ENCODE measurements at places on chromosomes 7 and 10.

DNA sequence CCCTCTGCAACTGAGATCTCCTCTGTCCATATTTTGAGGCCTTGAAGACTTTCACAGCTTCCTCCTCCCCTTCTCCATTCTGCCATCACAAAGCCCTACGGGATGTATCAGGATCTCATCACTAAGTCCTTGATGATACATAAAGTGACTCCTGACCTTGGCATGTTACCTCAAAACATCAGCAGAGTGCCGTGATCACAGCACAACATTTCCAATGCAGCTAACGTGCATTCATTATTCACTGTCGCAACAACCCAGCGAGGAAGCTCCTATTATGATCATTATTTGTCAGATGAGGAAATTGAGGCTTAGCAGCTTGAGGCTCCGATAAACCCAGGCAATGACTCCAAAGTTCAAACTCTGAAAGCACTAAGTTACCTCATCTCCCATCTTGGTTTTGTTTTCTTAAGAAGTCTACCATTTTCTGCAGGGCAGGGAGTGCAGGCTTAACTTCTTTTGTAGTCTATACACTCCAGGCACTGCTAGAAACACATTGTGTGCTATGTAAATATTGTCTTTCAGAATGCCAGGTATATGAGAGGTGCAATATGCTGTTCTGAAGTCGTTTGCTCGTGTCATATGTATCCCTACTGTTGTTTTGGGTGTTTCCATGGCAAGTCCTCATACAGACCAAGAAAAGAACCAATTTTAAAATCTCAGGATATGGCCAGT is 80.6 kb upstream of the C1QL3 start:
- no peak for DNase-seq

DNA sequence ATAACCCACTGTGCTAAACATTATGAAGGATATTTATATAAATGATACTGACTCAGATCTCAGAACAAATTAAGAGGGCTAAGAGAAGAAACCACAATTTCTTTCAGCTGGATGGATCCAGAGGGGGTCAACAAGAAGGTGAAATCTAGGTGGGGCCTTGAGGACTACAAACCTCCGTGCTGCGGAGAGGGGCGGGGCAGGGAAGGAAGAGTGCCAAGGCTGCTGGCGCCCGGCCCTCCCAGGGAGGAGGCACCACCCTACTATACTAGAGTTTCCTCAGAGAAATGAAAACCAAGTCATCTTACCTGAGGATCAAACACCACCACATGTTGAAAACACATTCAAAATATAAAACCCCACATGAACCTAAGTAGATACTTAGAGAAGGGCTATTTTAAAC is 29.3 kb upstream of the CRYGN start:
- no peak for DNase-seq

DNA sequence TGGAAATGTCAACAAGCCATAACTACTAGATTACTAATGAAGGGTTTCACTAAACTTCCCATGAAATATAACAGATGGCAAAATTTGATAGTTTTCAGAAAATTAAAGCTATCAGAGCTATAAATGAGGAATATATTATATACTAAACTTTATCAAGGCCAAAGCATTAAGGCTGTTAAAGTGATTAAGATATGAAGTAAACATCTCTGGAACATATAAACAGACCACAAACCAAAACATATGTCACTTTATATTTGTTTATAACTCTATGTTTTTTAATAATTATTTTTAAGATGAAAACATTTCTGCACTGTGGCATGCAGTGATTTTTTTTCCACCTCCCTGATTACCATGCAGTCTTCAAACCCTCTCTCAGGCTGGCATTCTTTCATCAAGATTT is 120.2 kb downstream of the REEP3 start:
- DNase-seq = no peak

- DNase-seq = no peak
Measured at GRCh38 chr10:64115908-64116643, 594.9 kb downstream of the REEP3 start.

- no peak for DNase-seq
Measured at GRCh38 chr10:132470410-132471124, 67.0 kb upstream of the INPP5A start.

DNA sequence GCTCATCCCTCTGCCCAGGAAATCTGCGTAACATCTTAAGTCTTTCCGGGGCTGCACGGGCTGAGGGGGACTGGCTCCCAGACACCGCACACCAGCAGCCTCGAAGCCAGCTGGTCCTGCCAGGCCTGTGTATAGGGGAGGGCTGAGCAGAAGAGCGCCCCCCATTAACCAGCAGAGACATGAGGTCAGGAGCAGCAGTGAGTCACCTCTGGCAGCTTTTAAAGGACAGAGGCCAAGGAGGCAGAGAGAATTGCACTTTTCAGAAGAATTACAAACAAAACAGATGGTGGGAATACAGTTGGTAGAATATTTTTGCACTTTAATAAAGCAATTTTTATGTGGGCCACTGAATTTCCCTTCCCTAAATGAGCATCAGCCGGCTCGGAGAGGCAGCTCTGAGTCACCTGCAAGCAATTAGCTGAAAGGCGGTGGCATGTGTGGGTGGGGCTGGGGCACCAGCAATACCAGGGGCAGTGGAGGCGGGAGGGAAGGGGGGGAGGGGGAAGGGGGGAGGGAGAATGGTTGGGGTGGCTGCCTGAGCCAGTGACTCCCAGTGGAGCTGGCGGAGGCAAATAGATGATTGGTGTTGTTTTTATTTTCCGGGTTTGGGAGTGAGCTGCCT is 39.1 kb downstream of the GOLGA7B start:
- DNase-seq = no peak

DNA sequence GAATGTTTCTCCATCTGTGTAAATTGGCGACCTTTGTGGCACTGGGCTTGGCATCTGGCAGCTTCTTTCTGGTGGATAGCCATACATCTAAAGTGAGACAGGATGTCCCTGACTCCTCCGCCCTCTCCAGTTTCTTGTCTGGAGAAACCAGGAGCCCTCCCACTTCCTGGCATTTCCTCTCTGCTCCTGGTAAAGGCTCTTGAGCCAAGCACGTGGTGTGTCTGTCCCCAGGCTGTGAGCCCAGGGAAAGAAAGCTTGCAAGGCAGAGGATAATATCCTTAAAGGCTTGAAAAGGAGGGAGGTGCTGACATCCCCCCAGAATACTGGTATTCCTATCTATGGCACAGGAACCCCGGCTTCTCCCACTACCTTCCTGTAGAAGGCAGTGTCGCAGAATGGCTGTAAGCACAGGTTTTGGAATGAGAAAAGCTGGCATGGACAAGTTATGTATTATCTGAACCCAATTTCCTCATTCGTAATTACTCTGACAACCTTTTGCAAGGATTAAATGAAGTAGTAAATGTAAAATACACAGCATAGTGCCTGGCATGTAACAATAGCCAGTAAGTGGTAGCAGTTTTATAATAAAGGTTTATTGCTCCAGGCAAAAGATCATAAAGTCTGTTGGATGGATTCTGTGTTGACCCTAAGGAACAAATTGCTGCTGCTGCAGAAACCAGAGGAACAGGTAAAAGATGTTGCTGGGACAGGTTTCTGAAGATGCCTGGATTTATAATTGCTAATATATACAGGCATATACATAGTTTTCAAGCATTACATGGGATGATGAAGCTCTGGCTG is 11.8 kb upstream of the ACSL5 start:
- DNase-seq = no peak

Measured in cortex of kidney (tissue), 1 donor.